ENCODE measurements at places on chromosomes 7 and 10. TPM values are rescaled to one million over a fixed set of nuclear protein-coding genes. Genes with fewer than 3 reads are reported as not detected.

Gene KMT2C
- 54.3 TPM for total RNA-seq

Gene LIPF
- not detected for total RNA-seq

Gene GNG11
- total RNA-seq: 4.4 TPM

Gene ST8SIA6
- total RNA-seq: 0.60 TPM

Gene ADD3
- 77.7 TPM for total RNA-seq

Gene CTAGE8
- 9.9 TPM for total RNA-seq

Gene TAS2R3
- 2.0 TPM for total RNA-seq

Gene NPFFR1
- 0.05 TPM for total RNA-seq

Gene CYP17A1
- total RNA-seq: not detected

Gene CTAGE6
- not detected for total RNA-seq

Gene PRTFDC1
- 12.3 TPM for total RNA-seq

Gene INHBA
- total RNA-seq: 17.3 TPM

Gene ORC5
- total RNA-seq: 20.5 TPM

Gene CFAP46
- not detected for total RNA-seq

Gene FAM20C
- total RNA-seq: 34.0 TPM

Gene TBC1D12
- 3.9 TPM for total RNA-seq

Gene RBP3
- total RNA-seq: not detected

Gene XRCC2
- 25.0 TPM for total RNA-seq

Gene STOX1
- 3.9 TPM for total RNA-seq

Gene C7orf25
- 7.3 TPM for total RNA-seq

Gene NUTM2D
- 1.1 TPM for total RNA-seq

Gene ASZ1
- total RNA-seq: not detected

Gene ZNF789
- 30.8 TPM for total RNA-seq

Gene GPR37
- 1.8 TPM for total RNA-seq

Gene NKX1-2
- 2.9 TPM for total RNA-seq

Gene AS3MT
- 0.22 TPM for total RNA-seq

Gene HERC4
- 116 TPM for total RNA-seq

Gene GHITM
- 291 TPM for total RNA-seq

Gene EPHA1
- 39.3 TPM for total RNA-seq

Gene SLC39A12
- not detected for total RNA-seq

Gene MBL2
- not detected for total RNA-seq

Gene TLL2
- 0.15 TPM for total RNA-seq

Gene ANXA8
- 172 TPM for total RNA-seq

Gene NEUROD6
- not detected for total RNA-seq

Gene CHCHD3
- 100 TPM for total RNA-seq

Gene CUBN
- total RNA-seq: 0.07 TPM

Gene ZNF804B
- total RNA-seq: not detected

Gene TYSND1
- total RNA-seq: 33.5 TPM

Gene EEPD1
- 9.4 TPM for total RNA-seq

Gene RGS10
- total RNA-seq: 46.0 TPM

Gene RASA4B
- 5.8 TPM for total RNA-seq

Gene UNC5B
- total RNA-seq: 1.7 TPM

Gene C10orf62
- total RNA-seq: 0.45 TPM

Gene PALD1
- 5.2 TPM for total RNA-seq

Gene CHAT
- total RNA-seq: not detected

Gene TM9SF3
- 75.2 TPM for total RNA-seq

Data from PC-9 (cell line).